ENCODE measurements at places on chromosomes 4 and X.

DNA sequence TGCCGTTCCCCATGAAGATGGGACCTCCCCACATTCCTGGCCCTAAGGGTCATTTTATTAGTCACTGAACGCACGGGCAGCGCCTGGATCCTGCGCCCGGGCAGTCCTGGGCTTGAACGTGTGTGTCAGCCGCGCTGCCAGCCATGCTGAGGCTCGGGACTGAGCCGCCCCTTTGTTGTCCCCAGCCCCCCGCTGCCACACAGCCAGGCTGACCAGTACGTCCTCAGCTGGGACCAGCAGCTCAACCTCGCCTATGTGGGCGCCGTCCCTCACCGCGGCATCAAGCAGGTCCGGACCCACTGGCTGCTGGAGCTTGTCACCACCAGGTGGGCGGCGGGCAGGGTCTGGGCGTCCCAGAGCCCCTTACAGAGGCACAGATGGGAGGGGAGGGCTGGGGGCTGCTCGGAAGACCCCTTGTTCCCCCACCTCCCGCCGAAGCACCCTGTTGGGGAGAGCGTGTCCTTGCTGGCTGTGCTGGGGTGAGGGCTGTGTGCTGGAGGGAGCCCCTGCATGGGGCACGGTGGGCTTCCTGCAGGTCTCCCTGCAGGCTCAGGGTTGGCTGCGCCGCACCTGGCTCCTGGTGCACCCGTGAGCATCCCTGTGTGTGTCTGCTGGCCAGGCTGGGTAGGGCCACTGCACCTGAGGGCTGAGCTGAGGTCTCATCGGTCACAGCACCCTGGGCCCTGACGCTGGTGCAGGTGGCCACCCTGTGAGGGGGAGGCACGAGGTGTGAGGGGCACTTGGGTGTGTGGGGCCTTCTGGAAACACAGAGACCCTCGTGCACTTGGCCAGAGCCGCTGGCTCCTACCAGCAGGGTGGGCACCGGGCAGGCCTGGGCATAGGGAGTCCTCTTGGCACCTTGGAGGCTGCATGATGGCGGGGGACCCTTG, 1.0 kb downstream of the IDUA start:
- DNase-seq: no peak

- no peak for DNase-seq
These were observed 271.7 kb upstream of the LDB2 start for GRCh38 chr4:17170131-17170530.

GRCh38 chrX:130994671-130995070, 63.5 kb upstream of the ARHGAP36 start:
- DNase-seq: no peak

- no peak for DNase-seq
These were observed 20.1 kb upstream of the FGFR3 start for GRCh38 chr4:1772853-1773538.

DNA sequence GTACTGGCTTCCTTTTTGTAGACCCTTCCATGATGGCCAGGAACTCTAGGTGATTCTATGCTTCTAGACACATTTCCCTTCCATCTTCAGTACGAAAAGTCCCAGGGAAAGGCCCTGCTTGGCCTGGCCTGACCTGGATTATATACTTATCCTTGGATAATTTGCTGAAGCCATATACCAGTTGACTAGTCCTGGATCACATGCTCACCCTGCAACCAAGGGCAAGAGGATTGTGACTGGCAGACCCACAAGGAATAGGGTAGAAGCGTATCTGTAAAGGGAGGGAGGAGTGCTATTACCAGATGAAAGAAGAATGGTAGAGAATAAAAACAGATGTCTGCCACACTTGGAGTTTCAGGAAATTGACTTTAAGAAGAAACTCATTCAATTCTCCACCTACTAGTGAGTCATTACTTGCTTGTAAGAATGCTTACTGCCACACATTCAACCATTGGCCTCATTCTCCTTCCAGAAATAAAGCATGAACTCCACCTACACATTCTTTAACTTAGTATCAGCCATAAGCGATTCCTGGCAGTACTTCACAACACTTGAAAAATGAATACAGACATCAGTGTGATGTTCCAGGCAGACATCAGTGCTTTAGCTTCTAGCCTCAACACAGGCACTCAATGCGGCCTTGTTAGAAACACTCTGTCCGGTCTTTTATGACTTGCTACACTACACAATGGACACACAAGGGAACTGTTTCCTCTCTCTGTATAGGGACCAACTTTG, 141.8 kb downstream of the CBR4 start:
- no peak for DNase-seq

DNA sequence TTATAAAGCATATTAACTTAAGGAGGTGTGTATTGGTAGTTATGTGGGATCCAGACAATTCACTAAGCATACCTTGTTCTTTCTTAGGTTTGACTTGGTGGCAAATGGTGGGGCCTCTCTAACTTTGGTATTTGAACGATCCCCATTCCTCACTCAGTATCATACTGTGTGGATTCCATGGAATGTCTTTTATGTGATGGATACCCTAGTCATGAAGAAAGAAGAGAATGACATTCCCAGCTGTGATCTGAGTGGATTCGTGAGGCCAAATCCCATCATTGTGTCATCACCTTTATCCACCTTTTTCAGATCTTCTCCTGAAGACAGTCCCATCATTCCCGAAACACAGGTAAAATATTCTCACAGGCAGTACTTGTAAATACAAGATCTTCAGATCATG, 186.4 kb downstream of the DCTD start:
- no peak for DNase-seq

DNA sequence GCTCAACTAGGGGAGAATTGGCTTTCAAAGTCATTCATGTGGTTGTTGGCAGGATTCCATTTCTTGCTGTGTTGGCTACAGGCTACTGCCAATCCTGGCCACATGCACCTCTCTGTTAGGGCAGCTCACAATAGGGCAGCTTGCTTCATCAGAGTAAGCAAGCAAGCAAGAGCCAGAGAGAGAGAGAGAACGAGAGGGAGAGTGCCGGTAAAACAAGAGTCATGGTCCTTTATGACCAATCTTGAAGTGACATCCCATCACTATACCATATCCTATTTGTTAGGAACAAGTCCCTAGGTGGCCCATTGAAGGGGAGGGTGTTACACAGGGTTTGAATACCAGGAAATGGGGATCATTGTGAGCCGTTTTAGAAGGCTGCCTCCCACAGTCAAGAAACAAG, 33.0 kb upstream of the TLR2 start:
- no peak for DNase-seq

DNA sequence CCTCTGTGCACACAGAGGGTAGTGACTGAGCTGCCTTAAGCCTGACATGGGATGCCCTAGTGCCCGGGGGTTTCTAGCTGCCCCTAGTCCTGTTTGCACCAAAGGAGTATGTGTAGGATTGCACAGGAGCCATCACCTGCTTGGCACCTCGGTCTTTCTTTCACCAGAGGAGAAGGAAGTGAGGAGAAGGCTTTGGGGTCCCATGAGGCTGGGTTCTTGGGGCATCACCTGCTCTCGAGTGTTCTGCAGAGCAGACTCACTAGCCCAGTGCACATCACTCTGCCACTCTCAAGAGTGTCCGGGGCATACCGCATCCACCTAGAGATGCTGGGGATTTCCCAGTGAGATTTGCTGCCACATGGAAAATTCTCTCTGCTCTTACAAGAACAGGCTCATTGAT, 40.5 kb upstream of the GPR78 start:
- DNase-seq: peak; percentile 43

- DNase-seq: no peak
These were observed 2375.1 kb upstream of the AGA start for GRCh38 chr4:179817317-179817716.

- no peak for DNase-seq
These were observed 124.6 kb downstream of the GRIA3 start for GRCh38 chrX:123308658-123309057.

DNA sequence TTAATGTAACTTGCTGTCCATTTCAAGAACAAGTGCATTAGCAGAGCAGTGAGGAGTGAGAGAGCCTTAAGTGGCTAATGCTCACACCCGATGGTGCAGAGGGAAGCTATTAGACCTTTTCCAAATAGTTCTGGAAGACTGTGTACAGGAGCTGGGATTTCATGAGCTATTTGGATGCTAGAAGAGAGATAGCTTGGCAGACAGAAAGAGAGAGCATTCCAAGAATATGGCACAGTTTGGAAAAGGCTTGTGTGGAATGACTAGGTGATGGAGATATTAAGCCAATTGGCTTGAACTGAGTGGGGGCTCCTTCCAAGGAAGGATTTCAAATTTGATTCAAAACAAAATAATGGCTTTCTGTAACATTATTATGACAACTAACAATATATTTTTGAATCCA, 1097.2 kb upstream of the TENM3 start:
- no peak for DNase-seq

DNA sequence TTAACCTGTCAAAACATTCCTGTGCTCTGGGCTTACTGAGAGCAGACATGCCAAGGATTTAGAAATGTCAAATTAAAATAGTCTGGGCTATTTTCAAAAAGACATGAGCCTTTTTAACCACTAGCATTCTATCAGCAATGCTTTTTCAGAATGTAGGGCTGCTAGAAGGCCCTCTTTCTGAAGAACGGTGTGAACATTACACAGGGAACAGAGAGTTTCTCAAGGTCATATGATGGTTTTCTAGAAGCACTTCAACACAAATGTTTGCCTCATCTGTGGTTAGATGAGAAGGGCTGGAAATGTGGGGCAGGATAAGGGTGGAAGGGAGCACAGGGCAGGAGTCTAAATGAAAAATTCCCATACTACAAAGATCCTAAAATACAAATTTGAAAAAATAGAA, 39.3 kb downstream of the GRIA3 start:
- no peak for DNase-seq

DNA sequence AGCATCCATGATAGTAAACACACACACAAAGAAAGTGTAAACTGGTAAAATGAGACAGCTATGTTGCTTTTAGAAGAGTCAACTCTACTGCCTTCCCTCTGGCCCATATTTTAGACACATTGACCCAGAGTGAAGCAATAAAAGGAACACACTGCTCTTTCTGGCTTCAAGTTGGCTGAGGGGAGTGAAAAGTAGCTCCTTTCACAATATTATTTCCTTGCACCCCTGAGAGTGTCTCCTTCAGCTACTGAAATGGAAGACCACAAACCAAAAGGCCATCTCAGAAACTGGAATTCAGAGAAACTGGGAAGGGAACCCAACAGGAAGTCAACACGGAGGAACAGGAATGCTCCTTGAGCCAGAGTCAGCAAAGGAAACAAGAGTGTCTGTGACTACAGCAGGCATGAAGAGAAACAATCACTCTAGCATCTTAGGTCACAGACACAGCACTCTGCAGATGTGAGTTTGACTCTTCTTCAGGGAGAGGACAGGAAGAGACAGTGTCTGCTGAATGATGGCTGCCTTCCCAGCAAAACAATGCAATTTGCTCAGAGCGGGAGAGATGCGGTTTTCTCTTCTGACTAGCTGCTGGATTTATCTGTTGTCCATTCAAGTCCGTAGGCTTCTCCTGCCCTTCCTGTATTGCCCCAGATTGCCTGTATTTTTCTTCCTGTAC, 106.7 kb downstream of the SPATA18 start:
- no peak for DNase-seq

DNA sequence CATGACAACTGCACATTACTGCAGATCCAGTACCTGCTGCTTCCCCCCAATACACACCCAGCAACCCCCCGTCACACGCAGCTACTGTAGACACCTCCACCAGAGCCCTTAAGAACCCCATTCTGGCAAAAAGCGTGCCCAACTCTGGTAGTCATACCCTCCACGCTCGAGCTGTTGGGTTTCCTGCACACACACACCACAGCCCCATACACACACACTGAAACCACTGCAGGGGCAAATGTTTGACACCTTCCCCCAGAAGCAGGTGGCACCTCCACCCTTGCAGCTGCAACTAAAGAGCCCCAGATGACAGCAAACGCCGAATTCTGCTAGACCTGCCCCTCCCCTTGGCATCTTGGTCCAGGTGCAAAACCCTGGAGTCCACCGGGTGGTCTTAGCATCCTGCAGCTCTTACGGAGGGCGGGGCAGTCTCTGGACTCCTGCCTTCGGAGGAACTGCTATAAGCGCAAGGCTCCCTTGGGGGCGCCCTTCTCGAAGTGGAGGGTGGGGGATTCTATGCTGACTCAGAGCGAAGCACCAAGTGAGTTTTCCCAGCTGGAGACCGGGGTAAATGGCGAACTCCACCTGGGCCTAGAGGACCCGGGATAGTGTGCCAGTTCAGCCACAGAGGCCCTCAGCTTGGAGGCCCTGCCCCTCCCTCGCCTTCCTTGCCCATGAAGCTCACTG, 1.5 kb downstream of the FRMPD3 start:
- peak; percentile 81 for DNase-seq

DNA sequence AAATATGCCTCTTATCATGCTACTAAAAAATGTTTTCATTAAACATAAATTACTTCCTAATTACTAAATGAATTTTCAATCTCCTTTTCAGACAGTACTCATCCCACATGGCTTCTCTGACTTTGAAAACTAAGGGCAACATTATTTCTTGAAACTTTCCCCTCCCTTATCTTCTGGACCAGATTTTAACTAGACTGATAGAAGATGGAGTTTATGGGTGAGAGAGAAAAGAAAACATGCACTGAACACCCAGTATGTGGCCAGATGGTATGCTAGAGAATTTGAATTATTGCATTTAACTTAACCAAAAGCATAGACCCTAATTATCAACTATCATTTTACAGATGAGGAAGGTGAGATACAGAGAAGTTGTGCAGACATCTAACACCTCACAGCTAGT, 16.8 kb downstream of the CNOT6L start:
- no peak for DNase-seq

DNA sequence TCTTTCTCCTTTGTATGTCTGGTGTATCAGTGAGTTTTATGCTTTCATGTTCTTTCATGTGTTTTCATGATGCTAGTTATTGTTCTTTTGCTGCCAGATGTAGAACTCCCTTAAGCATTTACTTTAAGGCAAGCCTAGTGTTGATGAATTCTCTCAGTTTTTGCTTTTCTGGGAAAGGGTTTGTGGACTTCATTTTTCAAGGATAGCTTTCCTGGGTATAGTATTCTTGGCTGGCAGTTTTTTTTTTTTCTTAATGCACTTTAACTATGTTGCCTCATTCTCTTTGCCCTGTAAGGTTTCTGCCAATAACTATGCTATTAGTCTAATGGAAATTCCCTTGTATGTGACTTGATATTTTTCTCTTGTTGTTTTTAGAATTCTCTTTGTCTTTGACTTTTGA, 77.1 kb downstream of the GPAT3 start:
- no peak for DNase-seq

GRCh38 chr4:156242390-156242789, 288.7 kb upstream of the CTSO start:
- no peak for DNase-seq

GRCh38 chr4:182877326-182877883, 39.8 kb downstream of the DCTD start:
- peak; percentile 54 for DNase-seq

DNA sequence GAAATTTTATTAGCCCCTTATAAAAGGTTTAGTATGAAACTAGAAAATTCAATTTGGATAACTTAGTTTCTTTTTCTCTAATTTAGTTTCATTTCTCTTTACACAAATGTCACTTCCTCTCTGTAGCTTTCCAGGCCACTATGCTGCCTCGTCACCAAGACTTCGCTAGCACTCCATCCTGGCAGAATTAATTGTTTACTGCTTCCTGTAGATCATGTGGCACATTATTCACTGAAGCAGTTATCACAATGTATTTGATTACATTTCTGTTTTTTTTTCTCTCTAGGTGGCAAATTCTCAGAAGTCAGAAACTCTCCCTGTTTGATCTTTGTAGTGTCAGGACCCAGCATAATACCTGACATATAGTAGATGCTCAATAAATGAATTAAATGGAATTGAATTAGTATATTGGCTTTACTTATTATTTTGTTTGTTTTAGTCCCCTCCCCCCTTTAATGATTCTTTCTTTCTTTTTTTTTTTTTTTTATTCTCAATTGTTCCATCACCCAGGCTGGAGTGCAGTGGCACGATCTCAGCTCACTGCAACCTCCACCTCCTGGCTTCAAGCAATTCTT, 9.3 kb upstream of the SAT1 start:
- DNase-seq: no peak

Measured in islet precursor cell (in vitro differentiated cells).